ENCODE measurements at places on chromosomes 1 and 21. TPM values are rescaled to one million over a fixed set of nuclear protein-coding genes. Genes with fewer than 3 reads are reported as not detected.

- peak; percentile 98 for DNase-seq
Observed at GRCh38 chr1:12604114-12604874, 13.7 kb downstream of the DHRS3 start.

- DNase-seq: peak; percentile 84
Observed at GRCh38 chr1:228059634-228060457, 22.7 kb upstream of the ARF1 start.

CHRM3 gene
- total RNA-seq: 0.45 TPM

GRCh38 chr1:93093332-93094006 is 14.4 kb downstream of the MTF2 start:
- DNase-seq: no peak

GRCh38 chr1:97674517-97674916 is 246.3 kb downstream of the DPYD start:
- DNase-seq: no peak

VWA5B1 gene
- not detected for total RNA-seq

Measured in Daoy (cell line).